Vagina (tissue), 2 donors: ENCODE measurements at places on chromosomes 12 and 14. TPM values are rescaled to one million over a fixed set of nuclear protein-coding genes. Genes with fewer than 3 reads are reported as not detected.

DNA sequence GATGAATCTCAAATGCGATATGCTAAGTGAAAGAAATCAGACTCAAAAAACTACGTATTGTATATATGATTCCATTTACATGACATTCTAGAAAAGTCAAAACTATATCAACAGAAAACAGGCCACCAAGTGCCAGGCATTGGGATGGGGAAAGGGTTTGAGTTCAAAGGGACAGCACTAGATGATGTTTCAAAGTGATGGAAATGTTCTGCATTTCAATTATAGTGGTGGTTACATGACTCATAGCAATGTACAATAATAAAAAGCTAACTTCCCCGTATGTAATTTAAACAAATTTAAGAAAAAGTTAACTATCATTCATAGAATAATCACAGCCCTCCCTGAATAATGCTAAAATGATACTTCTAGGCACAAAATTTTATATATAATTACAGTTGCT lies 13.5 kb downstream of the HECTD1 start:
- peaks cover 11% of the 10 kb centered on the region for H3K36me3 ChIP-seq
- no peaks in the 10 kb centered on the region for H3K27me3 ChIP-seq
- no peak for DNase-seq
- H3K27ac ChIP-seq: no peak overlapping the region
- peaks cover 48% of the 10 kb centered on the region for H3K4me1 ChIP-seq
- no peak overlapping the region for H3K4me3 ChIP-seq

Gene MORN3
- total RNA-seq: not detected

- no peak overlapping the region for H3K27ac ChIP-seq
- no peaks in the 10 kb centered on the region for H3K27me3 ChIP-seq
- no peak for DNase-seq
- H3K4me3 ChIP-seq: no peak overlapping the region
- H3K4me1 ChIP-seq: no peaks in the 10 kb centered on the region
- no peaks in the 10 kb centered on the region for H3K36me3 ChIP-seq
These were observed 59.7 kb upstream of the FAM222A start for GRCh38 chr12:109653890-109654289.

- no peak overlapping the region for H3K4me3 ChIP-seq
- H3K36me3 ChIP-seq: no peaks in the 10 kb centered on the region
- H3K27me3 ChIP-seq: no peaks in the 10 kb centered on the region
- H3K27ac ChIP-seq: no peak overlapping the region
These were observed 6.8 kb upstream of the TEX22 start for GRCh38 chr14:105391541-105391940.

Gene KCNH3
- total RNA-seq: not detected

Gene OR6C4
- total RNA-seq: not detected

GRCh38 chr12:113242026-113242418 lies 20.8 kb downstream of the TPCN1 start:
- no peaks in the 10 kb centered on the region for H3K36me3 ChIP-seq
- DNase-seq: no peak
- H3K4me1 ChIP-seq: peaks cover 91% of the 10 kb centered on the region
- peak overlapping the region; percentile 91 for H3K27ac ChIP-seq
- H3K4me3 ChIP-seq: no peak overlapping the region

DNA sequence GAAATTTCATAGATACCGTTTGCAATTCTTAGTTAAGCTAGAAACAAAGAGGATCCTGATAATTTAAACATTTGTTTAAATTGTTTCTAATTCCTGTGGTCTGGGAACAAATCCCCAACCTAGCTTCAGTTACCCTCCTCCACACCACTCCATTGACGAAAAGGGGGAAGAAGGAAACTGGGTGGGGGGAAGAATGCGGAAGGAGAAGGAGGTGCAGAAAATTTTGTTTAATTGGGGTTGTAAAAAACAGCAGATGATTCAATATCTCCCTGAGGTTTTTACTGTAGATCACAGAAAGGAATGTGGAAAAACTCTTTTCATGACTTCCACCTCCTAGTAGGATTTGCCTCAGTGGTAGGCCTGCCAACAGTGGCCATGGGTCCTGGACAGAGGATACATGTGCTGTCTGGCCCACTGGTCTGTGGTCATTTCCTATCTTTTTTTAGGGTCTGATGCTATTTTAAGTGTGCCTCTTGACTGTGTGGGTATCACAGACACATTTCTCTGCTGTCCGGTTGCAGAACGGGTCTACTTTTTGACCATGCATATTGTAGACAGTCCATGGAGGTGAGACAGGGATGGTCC lies 122.9 kb upstream of the PCED1B start:
- no peak overlapping the region for H3K27ac ChIP-seq
- H3K27me3 ChIP-seq: no peaks in the 10 kb centered on the region
- H3K36me3 ChIP-seq: no peaks in the 10 kb centered on the region
- no peak overlapping the region for H3K4me3 ChIP-seq

DNA sequence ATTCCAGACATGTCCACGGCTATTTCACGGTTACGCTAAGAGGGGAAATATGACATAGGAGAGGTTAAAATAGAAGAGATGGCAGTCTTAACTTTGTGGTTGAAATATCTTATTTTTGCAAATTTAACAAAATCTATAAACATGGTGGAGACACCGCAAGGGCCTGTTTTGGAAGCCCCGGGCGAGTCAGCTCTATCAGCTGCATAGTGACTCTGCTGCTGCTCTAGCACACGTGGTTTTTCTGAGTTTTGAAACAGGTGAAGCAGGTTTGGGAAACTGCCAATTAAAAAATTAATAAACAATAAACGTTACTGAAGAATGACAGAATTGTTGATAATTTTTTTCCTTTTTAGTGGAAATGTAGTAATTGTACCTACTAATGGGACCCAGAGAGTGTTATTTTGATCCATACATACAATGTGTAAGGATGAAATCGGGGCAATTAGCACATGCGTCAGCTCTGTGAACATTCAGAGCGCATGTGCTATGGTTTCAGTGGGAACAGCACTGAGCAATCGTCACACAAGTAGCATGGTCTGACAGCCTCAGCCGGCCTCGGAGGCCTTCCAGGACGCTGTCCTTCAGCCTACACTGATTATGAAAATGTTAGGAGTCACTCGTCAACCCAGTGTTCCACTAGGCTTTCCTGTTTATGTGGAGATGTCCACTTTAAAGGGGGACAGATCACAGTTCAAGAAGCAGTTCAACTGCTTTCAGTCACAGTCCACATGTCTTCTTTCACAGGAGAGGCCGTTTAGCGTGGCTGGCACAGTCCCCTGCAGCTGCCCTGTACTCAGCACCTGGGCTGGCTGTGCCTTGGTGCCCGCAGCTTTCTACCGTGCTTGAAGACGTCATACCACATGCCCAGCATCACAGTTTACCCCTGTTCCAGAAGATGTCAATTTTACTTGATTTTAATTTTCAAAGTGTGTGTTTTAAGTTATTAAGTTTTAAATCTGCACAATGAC lies 51.8 kb downstream of the MOK start:
- no peak for DNase-seq
- no peaks in the 10 kb centered on the region for H3K27me3 ChIP-seq
- H3K36me3 ChIP-seq: no peaks in the 10 kb centered on the region

DNA sequence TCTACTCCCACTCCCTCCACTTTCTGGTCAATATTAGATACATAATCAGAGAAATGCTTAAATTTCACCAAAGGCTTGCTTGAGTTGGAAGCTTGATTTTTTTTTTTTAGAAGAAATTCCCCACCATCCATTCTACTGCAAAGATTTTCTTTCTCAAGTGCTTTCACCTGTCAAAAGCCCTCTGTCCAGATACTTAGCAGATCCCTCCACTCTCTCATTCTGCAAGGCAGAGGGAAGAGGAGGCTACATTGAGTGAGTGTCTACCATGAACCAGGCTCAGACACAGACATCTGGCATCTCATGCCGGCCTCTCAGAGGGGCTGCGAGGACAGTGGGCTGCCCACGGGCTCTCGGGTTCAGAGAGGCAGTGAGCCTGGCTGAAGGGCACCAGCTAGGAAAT lies 127.6 kb upstream of the GSC start:
- DNase-seq: no peak
- H3K4me3 ChIP-seq: no peak overlapping the region
- no peaks in the 10 kb centered on the region for H3K27me3 ChIP-seq
- no peaks in the 10 kb centered on the region for H3K4me1 ChIP-seq

Gene CLEC2B
- 35.6 TPM for total RNA-seq

Gene PAPLN
- total RNA-seq: 16.2 TPM

- no peaks in the 10 kb centered on the region for H3K4me1 ChIP-seq
- H3K4me3 ChIP-seq: no peak overlapping the region
- no peak for DNase-seq
- H3K27ac ChIP-seq: no peak overlapping the region
- H3K36me3 ChIP-seq: no peaks in the 10 kb centered on the region
These were observed 41.2 kb upstream of the MEG3 start for GRCh38 chr14:100784523-100785337.

GRCh38 chr12:49917166-49917787 lies 13.6 kb upstream of the FAIM2 start:
- no peak overlapping the region for H3K27ac ChIP-seq
- DNase-seq: no peak
- no peak overlapping the region for H3K4me3 ChIP-seq
- H3K4me1 ChIP-seq: no peaks in the 10 kb centered on the region
- H3K27me3 ChIP-seq: no peaks in the 10 kb centered on the region

- no peaks in the 10 kb centered on the region for H3K36me3 ChIP-seq
- no peak overlapping the region for H3K4me3 ChIP-seq
- no peak overlapping the region for H3K27ac ChIP-seq
- H3K27me3 ChIP-seq: no peaks in the 10 kb centered on the region
These were observed 22.8 kb downstream of the CEP170B start for GRCh38 chr14:104887623-104888488.

- H3K4me1 ChIP-seq: no peaks in the 10 kb centered on the region
- no peak overlapping the region for H3K27ac ChIP-seq
- no peak overlapping the region for H3K4me3 ChIP-seq
- no peaks in the 10 kb centered on the region for H3K27me3 ChIP-seq
- no peak for DNase-seq
These were observed 16.3 kb downstream of the ST8SIA1 start for GRCh38 chr12:22318108-22318737.

DNA sequence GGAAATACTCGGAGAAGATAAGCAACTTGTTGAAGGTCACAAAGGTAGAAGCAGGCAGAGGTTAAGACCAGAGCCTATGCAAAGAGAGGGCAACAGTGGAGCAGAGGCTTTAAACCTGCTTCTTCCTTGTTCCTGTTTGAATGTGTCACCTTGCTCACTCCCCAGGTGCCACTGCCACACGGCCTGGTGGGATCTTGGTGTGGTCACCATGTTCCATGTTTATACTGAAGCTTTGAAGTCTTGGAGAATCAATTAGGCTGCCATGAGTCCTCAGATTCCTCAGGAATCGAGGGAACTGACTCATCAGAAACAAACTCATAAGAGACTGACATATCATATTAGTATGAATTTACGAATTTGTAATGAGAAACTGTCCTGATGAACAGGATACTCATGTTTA lies 46.8 kb downstream of the IQSEC3 start:
- DNase-seq: no peak
- H3K4me1 ChIP-seq: peaks cover 7% of the 10 kb centered on the region
- no peak overlapping the region for H3K27ac ChIP-seq
- H3K27me3 ChIP-seq: no peaks in the 10 kb centered on the region
- no peaks in the 10 kb centered on the region for H3K36me3 ChIP-seq

GRCh38 chr14:61474701-61475100 lies 153.3 kb downstream of the PRKCH start:
- H3K4me3 ChIP-seq: no peak overlapping the region
- peak; percentile 67 for DNase-seq
- peak overlapping the region; percentile 88 for H3K27ac ChIP-seq
- no peaks in the 10 kb centered on the region for H3K27me3 ChIP-seq

- H3K27me3 ChIP-seq: no peaks in the 10 kb centered on the region
- H3K4me1 ChIP-seq: peaks cover 14% of the 10 kb centered on the region
- no peaks in the 10 kb centered on the region for H3K36me3 ChIP-seq
- peak overlapping the region; percentile 80 for H3K4me3 ChIP-seq
- H3K27ac ChIP-seq: peak overlapping the region; percentile 97
- DNase-seq: no peak
These were observed 522 bp downstream of the R3HDM2 start for GRCh38 chr12:57430112-57430930.
